DMS79 treated with DMSO at 0.1 percent for 48 hours (cell line): ENCODE measurements at places on chromosomes 3 and 15.

- no peak for DNase-seq
These were observed 32.5 kb downstream of the MRPS25 start for GRCh38 chr3:15032650-15033049.

DNA sequence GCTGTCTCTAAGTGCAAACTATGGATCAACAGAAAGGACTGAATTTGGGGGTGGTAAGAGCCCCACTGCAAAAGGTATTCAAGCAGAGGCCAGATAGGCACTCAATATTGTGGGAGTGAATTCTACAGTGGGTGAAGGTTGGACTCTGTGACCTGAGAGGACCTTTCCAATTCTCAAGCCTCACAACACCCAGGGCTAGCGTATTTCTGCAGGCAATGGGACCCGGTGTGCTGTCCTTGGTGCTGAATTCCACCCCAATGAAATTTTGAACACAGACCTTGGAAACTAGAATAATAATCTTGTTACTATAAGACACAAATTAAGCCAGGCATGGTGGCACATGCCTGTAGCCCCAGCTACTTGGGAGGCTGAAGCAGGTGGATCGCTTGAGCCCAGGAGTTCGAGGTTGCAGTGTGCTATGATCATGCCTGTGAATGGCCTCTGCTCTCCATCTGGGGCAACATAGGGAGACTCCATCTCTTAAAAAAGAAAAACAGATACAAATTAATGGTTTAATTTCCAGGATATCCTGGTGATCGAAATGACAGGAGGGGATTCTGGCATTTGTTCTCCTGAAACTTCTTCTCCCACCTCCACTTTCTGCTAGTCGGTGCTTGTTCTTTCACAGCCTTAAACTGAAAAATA, 135.4 kb downstream of the RAB11A start:
- no peak for DNase-seq

DNA sequence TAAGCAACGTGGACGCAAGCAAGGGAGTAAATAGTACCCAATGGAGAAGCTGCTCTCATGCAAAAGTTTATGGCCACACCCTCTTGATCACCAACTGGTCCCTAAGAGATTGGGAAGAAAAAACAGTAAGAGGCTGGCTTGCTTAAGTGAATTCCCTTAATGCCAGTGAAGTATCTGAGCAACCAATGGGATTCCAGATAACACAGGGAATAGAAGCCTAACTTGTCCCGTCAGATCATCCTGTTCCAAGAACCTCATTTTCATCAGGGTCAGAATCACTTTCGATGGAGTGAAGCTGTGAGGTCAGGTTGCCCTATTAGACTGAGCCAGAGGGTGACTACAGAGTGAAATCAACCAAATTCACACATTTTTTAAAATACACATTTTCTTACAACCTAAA, 104.3 kb downstream of the CD47 start:
- no peak for DNase-seq

DNA sequence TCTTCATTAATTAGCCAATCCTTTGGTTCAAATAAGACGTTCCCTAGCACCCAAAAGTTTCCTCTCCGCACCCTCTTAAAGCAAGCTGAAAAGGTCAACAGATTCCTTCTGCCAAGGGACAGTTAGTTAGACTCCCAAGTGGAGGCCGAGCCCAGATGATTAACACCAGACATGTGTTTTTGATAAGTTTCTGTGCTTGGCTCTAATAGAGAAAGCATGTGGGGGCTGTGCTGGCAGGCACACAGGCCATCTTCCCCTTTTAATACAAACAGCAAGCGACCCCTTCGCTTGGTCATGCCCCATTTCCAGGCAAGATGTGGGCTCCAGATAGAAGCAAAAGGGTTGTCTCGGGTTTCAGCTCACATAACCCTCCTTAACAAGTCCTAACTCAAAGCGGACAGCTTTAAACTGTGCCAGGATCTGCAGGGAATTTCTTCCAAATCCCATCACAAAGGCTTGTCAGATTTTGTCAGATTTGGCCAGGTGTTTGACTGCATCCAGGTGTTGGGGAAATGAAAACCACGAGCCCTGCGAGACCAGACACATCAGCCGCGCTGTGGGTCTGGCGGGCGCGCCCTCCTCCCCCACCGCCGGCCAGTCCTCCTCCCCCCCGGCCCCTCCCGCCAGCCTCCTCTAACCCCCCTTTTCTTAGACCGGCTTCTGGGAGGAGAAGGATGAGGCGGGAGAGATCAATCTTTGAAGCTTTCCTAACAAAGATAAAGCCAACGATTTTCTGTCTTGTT, 3.3 kb downstream of the HES1 start:
- DNase-seq: peak; percentile 86

DNA sequence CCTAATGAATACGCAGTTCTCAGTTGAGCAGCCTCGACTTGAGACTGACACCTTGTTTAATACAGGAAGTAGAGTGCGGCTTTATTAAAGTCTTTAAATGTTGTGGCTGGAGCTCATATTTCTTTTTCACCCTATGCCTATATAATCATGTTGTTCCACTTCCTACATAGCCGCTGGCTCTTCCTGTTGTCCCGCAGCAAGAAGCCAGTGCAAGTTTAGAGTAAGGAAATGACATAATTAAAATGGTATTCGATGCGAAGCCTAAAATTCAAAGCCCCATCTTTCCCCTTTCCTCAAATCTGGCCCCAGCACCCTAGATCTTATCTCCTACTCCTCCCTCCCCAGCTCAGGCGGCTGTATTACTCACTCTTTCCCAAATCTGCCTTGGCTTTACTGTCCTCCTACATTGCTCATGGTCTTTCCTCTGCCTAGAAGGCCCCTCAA, 7.5 kb upstream of the PHLDB2 start:
- no peak for DNase-seq

DNA sequence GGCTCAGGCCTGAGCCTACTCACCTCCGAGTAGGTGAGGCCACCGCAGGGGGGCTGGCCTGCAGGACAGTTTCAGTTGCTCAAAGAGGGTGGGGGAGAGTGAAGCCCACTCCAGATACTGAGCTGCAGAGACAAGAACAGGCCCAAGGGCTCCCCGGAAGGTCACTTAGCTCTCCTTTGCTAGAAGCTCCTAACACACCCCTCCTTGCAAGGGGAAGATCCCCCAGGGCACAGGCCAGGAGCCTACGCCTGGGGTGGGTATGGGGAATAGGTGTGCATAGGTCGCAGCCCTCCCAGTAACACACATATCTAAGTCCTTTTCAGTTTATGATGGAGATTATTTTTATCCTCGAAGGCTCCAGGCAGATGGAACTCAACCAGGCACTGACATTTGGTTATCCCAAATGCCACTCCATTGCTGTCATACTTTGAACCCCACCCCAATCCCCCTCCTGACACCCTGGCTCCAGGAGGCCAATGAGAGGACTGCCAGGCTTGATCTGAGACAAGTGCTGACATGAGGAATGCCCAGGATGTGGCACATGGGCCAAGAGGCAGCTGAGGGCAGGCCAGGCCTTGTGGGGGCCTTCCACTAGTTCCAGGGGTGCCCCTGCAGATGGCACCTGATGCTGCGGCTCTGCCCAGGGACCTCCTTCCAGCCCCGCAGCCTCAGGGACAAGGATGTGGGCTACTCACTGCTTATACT, 1.1 kb upstream of the MUSTN1 start:
- no peak for DNase-seq

DNA sequence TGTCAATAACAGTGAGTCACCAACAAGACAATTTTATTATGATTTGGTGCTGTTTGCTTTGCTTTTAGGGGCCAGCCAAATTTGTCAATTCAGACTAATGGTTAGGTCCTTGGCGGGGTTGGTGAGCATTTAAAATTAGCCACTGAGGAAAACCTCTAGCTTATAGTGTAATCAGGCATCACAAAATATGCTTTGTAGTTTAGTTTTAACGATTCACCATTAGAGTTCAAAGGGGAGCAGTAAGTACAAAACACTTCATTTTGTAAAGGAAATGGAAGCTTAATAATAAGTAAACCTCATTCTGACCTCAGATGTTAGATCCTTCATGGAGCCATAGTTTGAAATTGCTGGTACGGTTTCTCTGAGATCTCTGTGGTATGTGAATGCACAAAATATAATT, 218.4 kb upstream of the GOLIM4 start:
- no peak for DNase-seq

GRCh38 chr15:29613951-29614382, 208.3 kb downstream of the TJP1 start:
- DNase-seq: no peak

- peak; percentile 2 for DNase-seq
These were observed 42.8 kb upstream of the RAF1 start for GRCh38 chr3:12706504-12707253.

- no peak for DNase-seq
These were observed 337.3 kb upstream of the TBC1D5 start for GRCh38 chr3:18079739-18080138.

- no peak for DNase-seq
These were observed 45.2 kb downstream of the SPRED1 start for GRCh38 chr15:38297623-38298388.

DNA sequence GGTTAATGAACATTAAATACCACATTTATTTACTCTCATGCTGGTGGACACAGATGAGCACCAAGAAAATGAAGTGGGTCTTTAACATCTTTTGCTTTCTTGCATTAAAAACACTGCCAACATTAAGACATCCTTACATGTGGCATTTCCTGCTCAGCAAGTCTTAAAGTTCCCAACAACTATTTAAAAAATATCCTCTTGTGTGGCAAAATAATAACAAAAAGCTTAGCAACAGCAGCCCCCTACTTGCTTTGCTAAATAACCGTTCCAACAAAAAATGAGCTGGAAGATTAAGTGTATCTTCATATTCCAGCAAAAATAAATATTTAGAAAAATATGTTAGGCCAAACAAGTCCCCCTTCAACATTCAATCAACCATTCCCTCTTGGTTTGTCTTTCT, 93.1 kb downstream of the SUCLG2 start:
- no peak for DNase-seq

- DNase-seq: no peak
These were observed 256.5 kb upstream of the AGTR1 start for GRCh38 chr3:148441191-148441590.
